Testis (tissue), 5 donors: ENCODE measurements at places on chromosomes 2 and 18.

GRCh38 chr2:205781244-205781931 is 99.1 kb downstream of the NRP2 start:
- DNase-seq: no peak

GRCh38 chr2:231708773-231709635 is 679 bp downstream of the PTMA start:
- peak; percentile 43 for DNase-seq

- DNase-seq: no peak
These were observed 70.0 kb downstream of the HS1BP3 start for GRCh38 chr2:20580690-20581437.

GRCh38 chr2:9311488-9311887 is 104.9 kb downstream of the ASAP2 start:
- no peak for DNase-seq

- DNase-seq: peak; percentile 52
These were observed 191.9 kb upstream of the TCF4 start for GRCh38 chr18:55779691-55780585.

- DNase-seq: peak; percentile 85
These were observed 75.3 kb downstream of the STPG4 start for GRCh38 chr2:47079515-47080412.

- DNase-seq: no peak
These were observed 101.9 kb downstream of the USP40 start for GRCh38 chr2:233464531-233465240.

DNA sequence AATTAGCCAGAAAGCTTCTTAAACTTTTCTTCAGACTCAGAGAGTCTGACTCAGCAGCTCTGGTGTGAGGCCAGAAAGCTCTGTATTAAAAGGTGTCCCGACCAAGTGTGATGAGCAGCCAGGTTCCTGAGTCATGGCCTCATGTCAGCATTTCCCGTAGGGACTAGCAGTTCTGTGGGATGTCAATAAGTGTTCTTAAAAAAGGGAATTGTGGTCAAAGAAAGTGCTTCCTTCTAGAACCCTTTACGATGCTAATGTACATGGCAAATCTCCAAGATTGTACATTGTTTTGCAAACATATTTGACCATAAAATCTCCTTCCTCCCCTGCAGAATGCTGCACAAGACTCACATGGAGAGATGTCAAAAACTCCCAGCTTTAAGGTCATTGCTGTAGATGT is 80.1 kb downstream of the PLA2R1 start:
- no peak for DNase-seq

GRCh38 chr18:8232791-8233190 is 376.4 kb upstream of the RAB12 start:
- DNase-seq: no peak

GRCh38 chr18:48957136-48957535 is 6.4 kb upstream of the SMAD7 start:
- no peak for DNase-seq
